ENCODE measurements at places on chromosomes 11 and 22. TPM values are rescaled to one million over a fixed set of nuclear protein-coding genes. Genes with fewer than 3 reads are reported as not detected.

The BCO2 gene
- 0.80 TPM for total RNA-seq

The PKNOX2 gene
- 22.1 TPM for total RNA-seq

The SPI1 gene
- not detected for total RNA-seq

The TTC17 gene
- total RNA-seq: 48.2 TPM

The ADAMTS15 gene
- 1.8 TPM for total RNA-seq

The TRIM51 gene
- not detected for total RNA-seq

The SAA4 gene
- not detected for total RNA-seq

The MS4A3 gene
- total RNA-seq: not detected

The KRTAP5-8 gene
- 0.21 TPM for total RNA-seq

The CXCR5 gene
- not detected for total RNA-seq

The PARVB gene
- 80.0 TPM for total RNA-seq

The CDKN1C gene
- total RNA-seq: 533 TPM

The APOL6 gene
- total RNA-seq: 7.0 TPM

The TLCD5 gene
- total RNA-seq: 24.2 TPM

DNA sequence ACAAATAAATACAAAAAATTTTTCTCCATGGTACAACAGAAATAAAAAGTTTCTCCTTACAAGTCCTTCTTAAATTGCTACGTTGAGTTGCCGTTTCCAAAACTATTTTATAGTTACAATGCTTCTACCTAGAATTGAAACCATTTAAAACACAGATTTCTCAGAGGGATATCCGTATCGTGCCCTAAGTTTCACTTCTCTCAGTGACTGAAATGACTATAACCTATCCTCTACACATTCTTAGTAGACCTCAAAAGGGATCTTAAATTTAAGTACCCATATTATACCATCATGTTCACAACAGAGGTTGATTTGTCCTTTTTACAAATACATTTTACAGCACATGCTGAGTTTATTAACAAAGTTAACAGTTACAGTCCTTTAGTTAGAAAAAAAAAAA lies 44.1 kb downstream of the USP28 start:
- DNase-seq: no peak

- peak; percentile 71 for DNase-seq
These were observed 140.4 kb downstream of the NAV2 start for GRCh38 chr11:19853016-19853415.

DNA sequence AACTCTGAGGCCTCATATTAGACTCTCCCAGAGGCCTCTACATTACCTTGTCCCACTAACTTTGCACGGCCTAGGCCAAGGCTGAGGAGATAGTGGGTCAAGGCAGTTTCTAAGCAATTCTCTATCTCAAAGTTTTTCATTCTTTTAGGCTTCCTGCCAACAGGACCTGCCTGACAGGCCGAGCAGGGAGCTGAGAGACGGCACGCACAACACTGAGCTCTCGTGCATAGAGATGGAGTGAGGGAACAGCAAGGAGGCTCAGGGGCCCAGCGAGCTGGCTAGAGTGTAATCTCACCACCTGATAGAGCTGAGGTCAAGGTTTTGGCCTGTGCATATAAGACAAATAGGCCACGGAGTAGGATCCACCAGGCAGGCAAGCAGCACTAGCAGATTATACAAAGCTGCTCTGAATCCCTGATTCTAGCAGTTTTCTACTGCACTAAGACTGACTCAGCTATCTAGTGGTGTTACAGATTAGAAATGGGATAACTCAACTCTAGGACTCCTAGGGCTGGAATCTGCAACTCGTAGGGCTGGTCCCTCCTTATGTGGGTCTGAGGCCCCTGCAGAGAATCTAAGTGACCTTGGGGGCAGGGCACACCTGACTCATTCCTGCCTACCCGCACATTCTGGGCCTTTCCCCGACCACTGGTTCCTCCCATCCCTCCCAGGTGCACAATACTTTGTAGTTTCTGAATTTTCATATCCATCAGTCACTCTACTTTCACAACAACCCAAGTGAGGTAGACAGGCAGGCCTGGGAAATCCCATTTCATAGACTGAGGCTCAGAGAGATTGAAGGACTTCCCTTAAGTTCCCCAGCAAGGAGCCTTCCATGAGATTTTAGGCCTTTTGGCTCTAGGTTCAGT lies 1.7 kb downstream of the CYB5R2 start:
- DNase-seq: no peak

- DNase-seq: no peak
These were observed 1395.9 kb downstream of the FAM181B start for GRCh38 chr11:81337756-81338155.

DNA sequence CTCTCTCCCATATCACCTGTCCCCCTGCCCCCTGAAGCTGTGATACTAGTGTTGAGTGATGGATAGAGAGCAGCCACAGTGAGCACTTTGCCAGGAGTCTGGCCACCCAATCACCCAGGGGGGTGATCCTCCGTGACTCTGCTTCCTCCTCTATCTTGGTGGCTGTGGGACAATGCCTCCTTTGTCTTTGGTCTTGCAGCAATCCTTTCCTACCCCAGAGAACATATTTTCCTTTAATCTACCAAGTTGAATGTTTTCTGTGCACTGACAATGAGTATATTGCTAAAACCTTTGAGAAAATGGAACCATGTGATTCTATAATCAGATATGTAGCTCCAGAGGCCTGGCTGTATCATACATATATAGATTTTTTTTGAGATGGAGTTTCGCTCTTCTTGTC lies 58.1 kb upstream of the HEPHL1 start:
- no peak for DNase-seq

DNA sequence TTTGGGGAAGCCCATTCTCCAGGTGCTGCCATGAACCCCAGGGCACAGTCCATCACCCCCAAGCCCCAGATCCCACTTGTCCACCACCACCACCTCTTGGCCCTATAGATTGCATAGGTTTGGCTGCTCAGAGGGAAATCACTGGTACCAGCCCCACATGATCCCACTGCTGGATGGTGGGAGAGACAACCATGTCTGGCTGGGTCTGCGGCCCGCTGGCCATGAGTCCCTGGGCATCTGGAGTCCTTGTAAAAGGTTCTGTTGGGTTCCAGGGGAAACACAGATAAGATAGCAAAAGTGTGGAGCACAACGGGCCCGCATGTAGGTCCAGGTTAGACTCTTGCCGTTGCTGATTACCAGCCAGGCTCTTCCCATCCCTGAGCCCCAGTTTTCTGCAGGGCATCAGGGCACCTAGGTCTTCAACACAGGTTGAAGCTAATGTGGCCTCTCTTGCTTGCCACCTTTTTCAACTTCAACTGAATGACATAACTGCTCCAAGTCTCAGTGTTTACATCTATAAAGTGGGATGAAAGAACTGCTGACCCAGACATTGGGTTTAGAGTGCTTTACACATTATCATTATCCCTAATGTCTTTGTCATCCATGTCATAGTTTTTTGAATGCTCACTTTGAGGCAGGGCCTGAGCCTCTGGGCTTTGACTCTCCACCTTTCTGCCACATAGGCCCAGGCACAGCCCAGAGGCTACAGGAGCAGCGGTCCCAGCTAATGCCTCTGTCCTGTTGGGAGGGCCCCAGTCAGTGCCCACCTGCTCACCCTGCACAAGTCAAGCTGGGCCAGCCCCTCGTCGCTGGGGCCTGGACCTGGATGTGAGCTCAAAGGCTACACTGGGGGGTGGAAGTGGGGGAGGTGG lies 1.0 kb upstream of the TANGO2 start:
- no peak for DNase-seq

DNA sequence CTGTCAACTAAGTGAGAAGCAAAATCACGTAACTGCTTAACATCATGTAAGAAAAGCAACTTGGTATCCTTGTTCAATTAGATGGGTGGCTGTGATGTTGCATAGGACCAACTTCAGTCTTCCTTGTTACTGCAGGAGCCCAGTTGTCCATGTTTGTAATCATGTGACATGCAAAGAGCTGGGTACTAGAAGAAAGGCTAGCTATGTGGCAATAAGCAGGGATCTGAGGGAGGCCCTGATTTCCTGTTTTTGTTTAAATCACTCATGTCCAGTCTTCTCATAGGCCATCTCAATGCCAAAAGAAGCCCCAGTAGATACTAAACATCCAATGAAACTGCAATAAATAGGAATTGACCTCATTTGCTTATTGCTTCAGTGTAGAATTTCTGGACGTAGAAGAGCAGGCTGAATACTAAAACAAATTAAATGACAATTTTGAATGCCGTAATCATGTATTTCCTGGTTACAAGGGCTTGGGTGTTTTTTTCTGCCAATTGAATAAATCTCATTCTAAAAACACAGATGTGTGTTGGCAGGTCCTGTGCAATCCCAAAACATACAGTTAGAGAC lies 140.8 kb upstream of the ARHGAP20 start:
- DNase-seq: no peak

- no peak for DNase-seq
These were observed 57.0 kb upstream of the ADORA2A start for GRCh38 chr22:24370401-24370800.

DNA sequence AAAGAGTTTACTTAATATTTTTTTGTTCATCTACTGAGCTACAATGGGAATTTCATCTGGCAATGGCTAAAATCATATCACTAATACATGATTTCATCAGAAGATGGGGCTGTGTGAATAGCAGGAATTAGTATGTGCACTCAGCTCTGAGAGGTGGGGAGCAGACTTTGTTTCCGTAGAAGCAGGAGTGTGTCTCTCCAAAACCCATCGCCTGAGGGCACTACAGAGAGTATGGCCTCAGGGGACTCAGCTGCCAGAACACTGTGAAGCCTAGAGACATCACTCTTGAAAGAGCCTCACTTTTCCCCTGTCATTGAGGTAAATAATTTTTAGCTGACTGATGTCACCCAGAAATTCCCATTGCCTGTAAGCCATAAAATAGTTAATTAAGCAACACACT lies 261.4 kb upstream of the ISX start:
- no peak for DNase-seq

DNA sequence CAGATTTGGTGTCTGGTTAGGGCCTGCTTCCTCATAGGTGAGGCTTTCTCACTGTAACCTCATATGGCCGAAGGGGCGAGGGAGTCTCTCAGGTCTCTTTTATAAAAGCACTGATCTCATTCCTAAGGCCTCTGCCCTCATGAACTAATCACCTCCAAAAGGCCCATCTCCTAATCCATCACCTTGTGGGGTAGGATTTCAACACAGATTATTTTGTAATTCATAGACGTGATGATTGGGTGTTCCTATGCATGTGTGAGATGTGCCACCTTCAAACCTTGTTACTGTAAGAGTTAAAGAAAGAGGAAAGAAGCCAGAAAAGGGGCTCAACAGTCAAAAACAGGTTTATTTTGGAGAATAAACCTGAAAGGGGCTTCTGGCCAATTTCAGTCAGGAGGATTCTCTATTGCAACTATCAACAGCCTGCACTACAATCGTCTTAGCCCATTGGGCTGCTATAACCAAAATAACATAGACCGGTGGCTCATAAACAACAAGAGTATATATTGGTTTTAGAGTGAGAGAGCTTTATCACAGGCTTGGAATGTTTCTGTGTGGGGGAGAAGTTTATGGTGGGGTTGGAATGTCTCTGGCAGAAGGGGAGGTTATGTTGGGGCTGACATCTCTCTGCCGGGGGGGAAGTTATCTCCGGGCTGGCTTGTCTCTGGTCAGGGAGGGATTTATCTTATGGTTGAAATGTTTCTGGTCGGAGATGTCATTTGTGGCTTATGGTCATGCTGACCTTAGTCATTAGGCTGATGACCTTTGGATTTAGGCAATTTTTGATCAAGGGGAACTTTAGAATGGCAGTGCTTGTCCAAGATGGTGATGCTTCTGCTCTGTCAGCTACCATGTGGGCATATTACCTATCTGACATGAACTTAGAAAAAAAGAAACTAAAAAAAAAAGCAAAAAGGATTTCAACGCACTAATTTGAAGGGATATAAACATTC lies 35.1 kb downstream of the CSF2RB start:
- DNase-seq: no peak

DNA sequence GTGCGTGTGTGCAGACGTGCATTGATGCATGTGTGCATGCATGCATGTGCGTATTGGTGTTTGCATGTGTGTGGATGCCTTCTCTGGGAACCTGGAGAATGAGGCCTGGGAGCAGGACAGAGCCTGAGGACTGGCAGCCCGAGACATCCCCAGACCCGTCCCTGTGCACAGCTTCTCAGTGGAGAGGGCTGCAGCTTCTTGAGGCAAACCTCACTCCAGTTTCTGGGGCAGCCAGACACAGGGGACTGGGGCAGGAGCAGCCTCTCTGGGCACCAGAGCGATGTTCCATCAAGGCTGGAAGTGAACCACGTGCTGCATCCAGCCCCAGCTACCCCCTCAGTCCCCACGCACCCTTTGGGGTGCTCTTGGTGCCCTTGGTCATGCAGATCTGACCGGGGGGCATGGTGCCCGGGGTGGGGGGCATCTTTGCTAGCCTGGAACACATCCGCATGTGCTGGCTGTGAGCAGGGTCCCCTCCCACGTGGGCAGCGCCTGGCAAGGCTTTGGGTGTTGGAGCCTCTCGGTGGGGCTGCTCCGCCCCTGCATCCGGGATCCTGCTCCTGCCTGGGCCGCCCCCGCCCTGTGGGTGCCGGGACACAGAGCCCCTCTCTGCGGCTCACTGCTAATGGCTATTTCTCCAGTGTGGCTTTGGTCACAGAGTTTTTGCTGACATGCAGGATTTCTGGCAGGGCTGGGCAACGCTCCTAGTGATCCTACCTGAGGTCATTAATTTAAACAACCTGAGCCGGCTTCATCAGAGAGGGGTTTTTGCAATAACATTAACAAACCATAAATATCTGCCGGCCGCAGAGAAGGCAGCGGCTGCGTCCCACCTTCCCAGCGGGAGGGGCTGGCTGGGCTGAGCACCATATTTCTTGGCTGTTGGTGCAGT lies 434.7 kb downstream of the TBC1D22A start:
- DNase-seq: no peak

GRCh38 chr11:128695539-128696221 lies 1.8 kb downstream of the FLI1 start:
- no peak for DNase-seq

GRCh38 chr11:14673824-14674405 lies 30.3 kb downstream of the PDE3B start:
- DNase-seq: no peak

GRCh38 chr11:50072226-50073112 lies 39.8 kb downstream of the OR4C45 start:
- no peak for DNase-seq

- DNase-seq: no peak
These were observed 1.1 kb downstream of the PELI3 start for GRCh38 chr11:66467756-66468155.

GRCh38 chr11:74453373-74453975 lies 13.9 kb downstream of the KCNE3 start:
- DNase-seq: peak; percentile 56

DNA sequence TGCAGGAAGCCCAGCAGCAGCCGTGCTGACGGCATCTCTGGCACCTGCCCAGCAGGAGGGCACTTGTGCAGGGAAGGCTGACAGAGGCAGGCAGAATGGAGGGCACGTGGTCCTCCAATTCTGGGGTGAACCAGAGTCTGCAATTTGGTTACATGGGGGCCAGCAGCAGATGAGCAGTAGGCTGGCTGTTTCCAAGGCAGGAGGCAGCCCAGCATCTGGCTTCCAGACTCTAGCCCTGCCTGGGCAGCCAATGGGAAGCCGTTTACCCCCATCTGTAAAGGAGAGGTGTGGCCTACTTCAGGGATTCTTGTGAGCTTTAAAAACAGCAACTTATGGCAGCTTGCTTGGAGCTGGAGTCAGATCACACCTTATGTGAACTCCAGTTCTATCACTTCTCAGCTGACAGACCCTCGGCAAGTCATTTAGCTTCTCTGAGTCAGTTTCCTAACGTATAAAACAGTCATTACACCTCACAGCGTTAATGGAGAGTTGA lies 27.9 kb upstream of the RASL10A start:
- DNase-seq: no peak

- DNase-seq: peak; percentile 76
These were observed 12.1 kb upstream of the NFAM1 start for GRCh38 chr22:42444077-42444904.

Data from myocyte (in vitro differentiated cells).